ENCODE measurements at places on chromosomes 12 and 14. TPM values are rescaled to one million over a fixed set of nuclear protein-coding genes. Genes with fewer than 3 reads are reported as not detected.

DNA sequence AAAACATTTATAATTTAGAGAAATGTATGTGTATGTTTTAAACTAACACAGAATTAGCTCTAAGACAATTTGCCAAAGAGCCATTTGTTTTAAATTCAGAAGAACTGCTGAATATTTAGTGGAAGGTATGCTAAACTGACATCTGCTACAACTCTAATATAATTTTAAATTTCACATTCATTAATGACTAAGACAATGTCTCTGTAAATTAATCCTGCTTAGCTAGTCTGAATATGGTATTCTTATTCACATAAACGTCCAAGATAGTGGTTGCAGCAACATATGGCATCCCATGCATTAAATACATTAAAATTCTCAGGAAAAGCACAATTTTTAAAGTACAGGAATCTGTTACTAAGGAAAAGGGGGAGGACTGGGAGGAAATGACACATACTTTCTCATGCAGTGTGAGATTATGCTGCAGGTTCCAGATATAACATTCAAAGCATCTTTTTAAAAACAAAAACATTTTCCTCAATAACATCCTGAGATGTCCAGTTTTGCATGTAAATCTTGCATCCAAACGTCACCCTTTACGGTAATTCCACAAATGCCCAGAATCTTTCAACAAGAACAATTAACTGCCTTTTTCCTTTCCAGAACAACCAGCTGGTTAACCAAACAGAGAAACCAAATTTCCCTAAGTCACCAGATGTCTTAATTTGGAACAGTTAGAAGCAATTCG is 26.9 kb downstream of the WDR89 start:
- no peak for DNase-seq

The FLRT2 gene
- total RNA-seq, result 5.8 TPM

DNA sequence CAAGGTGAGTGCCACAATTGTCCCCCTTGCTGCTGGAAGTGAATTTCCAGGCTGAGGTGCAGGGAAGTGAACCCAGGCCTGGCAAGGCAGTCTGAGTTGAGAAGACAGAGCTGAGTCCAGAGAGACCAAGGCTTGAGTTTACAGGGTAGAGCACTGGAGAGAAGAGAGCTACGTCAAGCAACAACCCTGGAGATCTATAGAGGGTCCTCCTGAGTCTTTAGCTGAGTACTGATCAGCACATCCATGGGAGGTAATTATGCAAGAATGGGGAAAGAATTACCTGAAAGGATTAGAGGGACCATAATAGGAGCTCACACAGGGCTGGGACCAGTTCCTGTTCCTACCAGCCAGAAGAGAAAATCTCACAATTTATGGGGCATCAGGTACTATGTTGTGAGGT is 190.7 kb downstream of the NEDD1 start:
- DNase-seq, result no peak

The RFX4 gene
- not detected for total RNA-seq

The PLCZ1 gene
- not detected for total RNA-seq

- peak; percentile 8 for DNase-seq
Observed at GRCh38 chr12:67410246-67410645, 141.1 kb downstream of the CAND1 start.

DNA sequence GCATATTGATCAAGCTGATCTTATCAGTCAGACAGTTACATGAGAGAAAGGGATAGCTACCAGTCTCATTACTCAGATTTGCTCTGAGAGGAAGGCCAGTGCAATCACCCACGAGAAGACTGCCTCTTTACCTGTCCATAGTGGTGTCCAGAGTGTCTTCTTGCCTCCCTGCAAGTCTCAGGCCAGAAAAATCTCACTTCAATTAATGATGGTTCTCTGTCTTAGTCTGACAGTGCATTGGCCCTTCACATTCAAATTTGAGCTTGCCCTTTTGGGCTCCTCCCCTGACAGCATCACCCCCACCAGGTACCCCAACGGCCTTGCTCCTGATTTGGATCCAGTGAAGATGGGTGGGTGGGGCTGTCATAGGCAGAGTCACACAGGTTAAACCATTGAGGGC is at the start of gene AICDA:
Gene AICDA (minus strand): TSS at position 231 of the 400 bp plus-strand sequence. CDS start 92 bp downstream, at position 139.
- DNase-seq, result no peak

The FAM186B gene
- total RNA-seq, result 1.6 TPM

GRCh38 chr12:110658878-110659277 is 30.0 kb downstream of the HVCN1 start:
- DNase-seq, result no peak

The OAS2 gene
- not detected for total RNA-seq

The HOXC12 gene
- total RNA-seq, result not detected

The SMIM41 gene
- total RNA-seq, result not detected

DNA sequence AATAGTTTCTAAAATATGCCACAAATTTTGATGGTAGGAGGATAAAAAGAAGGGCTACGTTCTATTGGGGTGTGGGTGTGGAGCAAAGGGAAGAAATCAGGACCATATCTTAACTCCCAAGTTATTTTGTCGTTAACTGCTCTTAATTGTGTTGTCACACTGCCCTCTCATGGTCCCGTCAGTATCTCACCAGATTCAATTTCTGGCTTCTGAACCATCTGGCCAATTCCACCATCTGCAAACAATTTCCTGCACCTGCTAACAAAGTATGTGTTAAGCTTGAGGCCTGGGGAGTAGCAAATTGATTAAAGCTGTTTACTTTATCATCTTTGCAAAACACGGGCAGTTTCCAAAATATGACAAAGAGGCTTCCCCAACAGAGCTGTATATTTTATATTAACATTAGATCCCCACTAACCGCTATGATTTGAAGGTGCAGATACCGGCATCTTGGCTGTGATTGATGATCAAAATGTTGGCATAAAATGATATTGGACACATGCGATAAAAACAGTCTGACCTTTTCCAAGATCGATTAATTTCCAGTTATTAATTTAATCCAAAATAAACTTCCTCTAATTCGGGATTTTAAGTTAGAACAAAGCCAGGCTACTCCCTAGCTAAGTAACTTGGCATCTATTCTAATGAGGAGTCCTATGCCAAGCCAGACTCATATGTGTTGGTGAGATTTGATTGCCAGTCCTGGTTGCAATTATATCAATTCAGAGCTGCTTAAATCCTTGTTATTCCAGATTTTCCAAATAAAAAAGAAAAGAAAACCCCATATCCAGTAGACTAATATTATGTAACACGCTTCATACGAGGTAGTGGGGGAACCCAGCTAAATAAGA is 6.9 kb upstream of the DNM1L start:
- peak; percentile 90 for DNase-seq

All from cardiac muscle cell (in vitro differentiated cells and primary cell).